Left lung (tissue), 14 donors: ENCODE measurements at places on chromosomes 2 and 18. TPM values are rescaled to one million over a fixed set of nuclear protein-coding genes. Genes with fewer than 3 reads are reported as not detected.
A peak's percentile ranks its signal among the peaks of the same experiment; 100 is the strongest.

Gene SLC1A4
- 6.4 TPM for polyA plus RNA-seq

Gene NOSTRIN
- polyA plus RNA-seq: 39.7 TPM

Gene DNAH7
- polyA plus RNA-seq: 2.9 TPM

Gene C1QL2
- polyA plus RNA-seq: not detected

Gene IL1A
- 0.08 TPM for polyA plus RNA-seq

Gene RIT2
- polyA plus RNA-seq: not detected

Gene ADCYAP1
- 0.07 TPM for polyA plus RNA-seq

Gene SLC19A3
- polyA plus RNA-seq: 20.5 TPM

Gene OSGEPL1
- 27.6 TPM for polyA plus RNA-seq

Gene ALK
- 0.15 TPM for polyA plus RNA-seq

Gene AKAIN1
- polyA plus RNA-seq: not detected

DNA sequence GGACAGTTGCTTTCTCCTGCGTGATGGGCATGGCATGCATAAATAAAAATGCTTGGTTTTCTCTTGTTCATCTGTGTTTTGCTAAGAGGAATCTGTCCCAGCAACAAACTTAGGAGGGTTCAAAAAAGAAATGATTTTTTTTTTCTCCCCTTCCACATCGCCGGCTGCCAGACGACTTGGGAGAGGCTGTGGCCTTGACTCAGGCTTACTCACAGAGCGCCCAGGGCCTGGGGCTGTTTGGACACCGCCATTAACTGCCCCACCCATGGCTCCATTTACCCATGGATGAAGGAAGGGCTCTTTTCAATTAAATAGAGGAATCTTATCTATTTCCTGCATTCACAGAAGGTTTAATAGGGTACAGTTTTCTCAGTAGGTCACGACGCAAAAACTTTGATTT, 22.3 kb upstream of the SERPINB5 start:
- H3K4me3 ChIP-seq: no peak overlapping the region
- DNase-seq: no peak
- no peaks in the 10 kb centered on the region for H3K4me1 ChIP-seq
- H3K27ac ChIP-seq: no peak overlapping the region
- no peaks in the 10 kb centered on the region for H3K27me3 ChIP-seq

DNA sequence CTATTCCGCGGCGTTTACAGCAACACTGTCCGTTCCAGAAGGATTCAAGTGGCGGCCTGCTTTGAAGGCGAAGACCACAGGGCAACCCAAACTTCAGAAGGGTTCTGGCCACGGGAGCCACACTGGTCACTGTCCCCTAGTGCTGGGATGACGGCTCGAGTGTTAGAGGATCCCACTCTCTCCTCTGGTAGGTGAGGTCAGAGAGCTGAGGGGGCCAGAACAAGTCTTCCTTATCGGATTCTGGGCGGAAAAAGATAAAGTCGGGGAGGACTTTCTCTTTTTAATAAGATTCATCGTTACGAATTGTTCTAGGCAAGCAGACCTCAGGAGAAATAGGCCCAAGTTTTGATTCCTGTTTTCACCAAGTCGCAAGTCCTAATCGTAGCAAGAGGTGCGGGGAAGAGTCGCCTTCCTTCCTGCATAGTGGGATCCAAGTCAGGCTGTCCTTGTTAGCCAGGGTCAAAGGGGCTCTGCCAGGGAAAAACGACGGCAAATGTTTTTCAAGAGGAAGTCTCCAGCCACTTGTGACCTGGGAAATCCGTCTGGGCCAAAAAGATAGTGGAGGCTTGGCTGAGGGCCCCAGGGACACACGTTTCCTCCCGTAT, 864 bp upstream of the MYL12A start:
- no peak for DNase-seq
- no peaks in the 10 kb centered on the region for H3K27me3 ChIP-seq
- no peaks in the 10 kb centered on the region for H3K36me3 ChIP-seq
- peak overlapping the region; percentile 99 for H3K27ac ChIP-seq

- no peaks in the 10 kb centered on the region for H3K27me3 ChIP-seq
- peak overlapping the region; percentile 97 for H3K27ac ChIP-seq
- no peak for DNase-seq
- peaks cover 8% of the 10 kb centered on the region for H3K36me3 ChIP-seq
These were observed 70.6 kb downstream of the MBP start for GRCh38 chr18:77061946-77062517.

DNA sequence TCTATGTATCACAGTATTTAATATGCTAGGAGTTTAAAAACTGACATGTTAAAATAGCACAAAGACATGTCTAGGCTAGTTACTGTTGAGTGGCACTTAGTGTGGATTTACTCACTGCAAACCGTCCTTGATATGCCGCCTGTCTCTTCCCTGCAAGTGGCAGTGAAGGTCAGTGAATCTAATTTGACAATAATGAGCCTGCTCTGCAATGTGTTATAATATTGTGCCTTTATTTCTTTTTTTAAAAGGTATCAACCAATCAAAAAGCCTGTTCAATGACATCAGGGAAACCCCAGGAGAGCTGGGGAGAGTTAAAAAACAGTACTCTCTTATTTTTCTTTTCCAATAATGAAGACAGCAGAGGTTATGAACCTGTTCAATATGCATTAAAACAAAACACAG, 384.1 kb downstream of the ERBB4 start:
- no peak overlapping the region for H3K4me3 ChIP-seq
- H3K4me1 ChIP-seq: no peaks in the 10 kb centered on the region
- H3K27ac ChIP-seq: no peak overlapping the region
- no peaks in the 10 kb centered on the region for H3K36me3 ChIP-seq
- no peak for DNase-seq

DNA sequence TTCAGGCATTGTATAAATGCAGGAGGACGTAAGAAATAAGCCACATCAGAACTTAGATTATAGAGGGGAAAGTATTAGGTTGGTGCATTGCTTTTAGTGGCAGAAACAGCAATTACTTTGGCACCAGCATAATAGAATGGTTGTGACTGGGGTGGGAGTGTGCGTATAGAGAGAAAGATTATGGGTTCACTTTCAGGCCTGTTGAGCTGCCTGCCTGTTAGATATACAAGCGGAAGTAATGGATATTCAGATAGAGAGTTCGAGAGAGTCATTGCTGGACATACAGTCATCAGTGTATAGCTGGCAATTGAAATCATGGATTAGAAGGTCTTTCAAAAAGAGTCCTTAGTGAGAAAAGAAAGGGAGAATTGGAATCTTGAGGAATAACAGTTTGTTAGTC, 139.2 kb upstream of the MYO3B start:
- no peak for DNase-seq
- no peak overlapping the region for H3K4me3 ChIP-seq
- H3K27me3 ChIP-seq: no peaks in the 10 kb centered on the region
- H3K36me3 ChIP-seq: no peaks in the 10 kb centered on the region
- no peaks in the 10 kb centered on the region for H3K4me1 ChIP-seq

GRCh38 chr2:23380562-23381065, 4.4 kb upstream of the KLHL29 start:
- DNase-seq: no peak
- peak overlapping the region; percentile 72 for H3K27ac ChIP-seq
- H3K4me3 ChIP-seq: no peak overlapping the region
- H3K4me1 ChIP-seq: peaks cover 6% of the 10 kb centered on the region
- H3K36me3 ChIP-seq: no peaks in the 10 kb centered on the region

- no peaks in the 10 kb centered on the region for H3K4me1 ChIP-seq
- H3K27ac ChIP-seq: no peak overlapping the region
- H3K36me3 ChIP-seq: no peaks in the 10 kb centered on the region
These were observed 29.2 kb upstream of the TNP1 start for GRCh38 chr2:216888887-216889622.

DNA sequence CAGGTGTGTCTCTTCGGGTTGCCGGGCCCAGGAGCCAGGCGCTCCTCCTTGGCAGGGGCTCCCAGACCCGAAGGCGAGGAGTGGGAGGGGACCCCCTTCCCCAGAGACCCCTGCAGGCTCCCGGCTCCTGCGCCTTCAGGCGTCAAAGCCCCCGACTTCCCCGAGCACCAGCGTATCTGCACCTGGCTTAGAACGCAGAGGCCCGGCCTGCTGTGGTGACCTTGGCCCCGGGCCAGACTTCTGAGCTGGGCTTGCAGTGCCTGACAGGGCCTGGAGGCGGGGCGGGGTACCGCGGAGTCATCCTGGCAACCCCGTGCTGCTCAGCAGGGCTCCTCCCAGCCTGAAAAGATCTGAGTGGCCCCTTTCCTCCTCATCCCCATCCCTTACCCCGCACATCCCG, 27.0 kb downstream of the SKA1 start:
- H3K4me3 ChIP-seq: no peak overlapping the region
- H3K27me3 ChIP-seq: peaks cover 18% of the 10 kb centered on the region
- DNase-seq: no peak
- no peaks in the 10 kb centered on the region for H3K36me3 ChIP-seq
- H3K4me1 ChIP-seq: no peaks in the 10 kb centered on the region

- no peak overlapping the region for H3K4me3 ChIP-seq
- no peak for DNase-seq
- no peaks in the 10 kb centered on the region for H3K27me3 ChIP-seq
- no peaks in the 10 kb centered on the region for H3K4me1 ChIP-seq
- H3K27ac ChIP-seq: no peak overlapping the region
These were observed 43.9 kb upstream of the RAB11FIP5 start for GRCh38 chr2:73156539-73157124.

- no peak overlapping the region for H3K27ac ChIP-seq
- no peak for DNase-seq
- no peaks in the 10 kb centered on the region for H3K27me3 ChIP-seq
- no peaks in the 10 kb centered on the region for H3K36me3 ChIP-seq
These were observed 713.6 kb downstream of the TDRD15 start for GRCh38 chr2:21837168-21837960.

DNA sequence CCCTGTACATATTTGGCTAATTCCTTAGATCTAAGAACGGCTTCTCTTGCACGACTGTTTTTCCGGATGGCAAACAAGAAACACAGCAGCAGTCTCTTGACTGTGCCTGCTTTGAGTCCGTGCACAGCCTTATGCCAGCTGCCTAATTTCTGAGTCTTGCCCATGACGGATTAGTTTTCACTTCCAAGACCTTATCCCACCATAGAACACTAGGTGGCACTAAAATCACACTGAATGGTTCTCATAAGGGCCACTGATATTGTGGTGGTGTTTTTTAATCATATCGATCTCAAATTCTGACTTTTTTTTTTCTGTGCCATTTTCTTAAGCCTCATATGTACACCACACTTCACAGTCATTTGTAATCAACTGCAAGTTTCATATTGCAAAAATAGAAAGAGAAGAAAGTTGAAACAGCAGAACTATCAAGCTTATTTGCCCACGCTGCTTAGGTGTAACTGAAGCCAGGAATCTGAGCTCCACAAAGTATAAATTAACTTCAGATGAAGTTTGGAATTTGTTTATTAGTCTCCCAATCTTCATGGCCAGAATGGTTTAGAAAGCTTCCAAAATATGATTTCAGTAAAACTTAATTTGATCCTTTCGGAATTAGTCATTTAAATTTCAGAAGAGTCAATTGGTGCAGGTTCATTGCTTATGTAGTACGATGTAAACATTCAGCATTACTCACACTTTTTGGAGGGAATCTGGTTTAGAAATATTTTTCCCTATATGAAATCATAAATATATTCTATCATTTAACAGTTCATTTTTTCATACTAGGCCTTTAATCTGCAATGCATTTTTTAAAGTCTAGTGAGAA, 45.5 kb upstream of the SCN7A start:
- no peaks in the 10 kb centered on the region for H3K36me3 ChIP-seq
- no peaks in the 10 kb centered on the region for H3K4me1 ChIP-seq
- DNase-seq: peak; percentile 69
- no peak overlapping the region for H3K27ac ChIP-seq
- H3K4me3 ChIP-seq: no peak overlapping the region

GRCh38 chr2:182208421-182208820, 218.4 kb downstream of the PDE1A start:
- H3K4me1 ChIP-seq: no peaks in the 10 kb centered on the region
- H3K27me3 ChIP-seq: no peaks in the 10 kb centered on the region
- DNase-seq: no peak
- H3K27ac ChIP-seq: no peak overlapping the region

DNA sequence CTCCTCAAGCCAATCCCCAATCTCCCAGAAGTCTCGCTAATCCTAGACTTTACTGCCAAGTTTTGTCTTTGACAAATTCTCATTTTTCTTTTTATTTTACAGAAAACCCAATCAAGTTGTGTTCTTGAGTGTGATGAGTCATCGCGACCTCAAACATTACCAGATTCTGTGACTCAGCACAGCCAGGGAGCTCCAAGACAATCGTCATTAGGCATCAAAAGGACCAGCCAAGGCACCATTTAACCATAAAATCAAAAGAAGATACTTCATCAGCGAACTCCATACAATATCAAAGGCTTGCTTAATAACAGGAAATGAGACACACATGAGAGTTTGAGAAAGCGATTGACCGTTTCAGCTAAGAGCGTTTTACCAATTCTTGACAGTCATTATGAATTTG, 146.2 kb upstream of the AGAP1 start:
- H3K4me1 ChIP-seq: peaks cover 3% of the 10 kb centered on the region
- H3K27me3 ChIP-seq: no peaks in the 10 kb centered on the region
- H3K4me3 ChIP-seq: no peak overlapping the region
- H3K27ac ChIP-seq: no peak overlapping the region

DNA sequence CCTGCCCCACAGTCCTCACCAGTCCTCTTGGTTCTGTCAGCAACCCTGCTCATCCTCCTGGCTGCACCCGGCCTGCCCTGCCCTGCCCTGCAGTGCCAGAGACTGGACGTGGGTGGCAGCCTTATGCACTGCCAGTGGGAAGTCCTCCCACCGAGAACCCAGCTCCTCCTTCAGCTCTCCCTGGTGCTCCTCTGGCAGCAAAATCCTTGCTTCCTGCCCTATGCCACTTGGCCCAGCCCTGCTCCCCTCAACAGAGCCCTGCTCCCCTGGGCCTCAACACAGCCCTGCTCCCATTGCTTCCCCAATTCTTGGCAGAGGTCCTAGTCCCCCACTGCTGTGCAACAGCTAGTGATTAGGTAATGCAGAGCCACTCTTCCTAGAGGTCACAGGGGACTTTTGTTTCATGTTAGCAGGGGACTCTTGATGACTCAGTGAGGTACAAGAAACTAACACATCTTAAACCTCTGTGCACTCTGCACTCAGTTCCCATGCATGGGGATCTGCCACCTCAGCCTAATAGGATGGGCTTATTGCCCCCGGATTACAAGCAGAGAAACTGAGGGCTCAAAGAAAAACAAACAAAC, 58.0 kb upstream of the EDAR start:
- H3K4me3 ChIP-seq: no peak overlapping the region
- peaks cover 4% of the 10 kb centered on the region for H3K4me1 ChIP-seq
- H3K36me3 ChIP-seq: no peaks in the 10 kb centered on the region
- H3K27ac ChIP-seq: no peak overlapping the region
- H3K27me3 ChIP-seq: no peaks in the 10 kb centered on the region
- DNase-seq: peak; percentile 77

DNA sequence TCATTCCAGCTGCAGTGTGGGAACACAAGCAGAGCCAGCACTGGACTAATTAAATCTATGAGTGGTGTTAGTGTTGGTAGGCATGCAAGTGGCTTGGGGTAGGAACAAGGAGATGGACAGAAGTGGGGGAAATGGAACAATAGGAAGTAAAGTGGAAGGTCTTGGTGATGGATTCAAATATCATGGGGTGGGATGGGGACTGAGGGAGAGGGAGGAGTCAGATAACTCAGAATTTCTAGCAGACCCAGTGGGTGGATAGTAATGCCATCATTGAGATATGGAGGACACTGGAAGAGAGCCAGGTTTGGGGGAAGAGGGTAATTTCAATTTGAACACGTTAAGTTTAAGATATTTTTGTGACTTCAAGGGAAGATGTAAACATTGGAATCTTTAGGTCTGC, 2.9 kb upstream of the LNPK start:
- H3K4me3 ChIP-seq: no peak overlapping the region
- no peaks in the 10 kb centered on the region for H3K27me3 ChIP-seq
- no peaks in the 10 kb centered on the region for H3K36me3 ChIP-seq
- H3K4me1 ChIP-seq: peaks cover 6% of the 10 kb centered on the region
- DNase-seq: no peak
